Activated CD4-positive, alpha-beta T cell treated with anti-CD3 and anti-CD28 coated beads, Interleukin-2, Interleukin-6, amounts not matched to agents 100 ng/mL and 50 ng/mL, durations not matched to agents 16 hours and 8 hours (primary cell): ENCODE measurements at places on chromosomes 1 and 21.

DNA sequence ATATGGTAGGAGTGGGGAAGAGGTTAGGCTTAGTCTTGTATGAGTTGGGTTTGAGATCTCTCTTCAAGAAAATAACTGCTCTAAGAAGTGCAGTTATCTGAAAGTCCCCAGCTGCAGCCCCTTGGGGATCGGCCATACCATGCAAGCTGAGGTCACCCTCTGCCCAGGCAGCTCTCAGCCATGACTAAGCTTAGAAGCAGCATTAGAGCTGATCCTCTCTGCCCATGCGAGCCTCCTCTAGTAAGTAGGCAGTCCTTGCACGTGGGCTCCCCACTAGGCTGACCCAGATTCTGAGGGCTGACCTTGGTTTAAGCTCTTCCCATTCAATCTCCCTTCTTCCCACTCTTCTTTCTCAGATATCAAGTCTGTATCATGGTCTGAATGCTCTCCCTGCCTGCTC lies 121.0 kb upstream of the UBE2U start:
- DNase-seq = no peak

- no peak for DNase-seq
Measured at GRCh38 chr21:45969921-45970673, 11.5 kb upstream of the COL6A1 start.

- no peak for DNase-seq
Measured at GRCh38 chr21:26641062-26641461, 68.0 kb upstream of the CYYR1 start.

DNA sequence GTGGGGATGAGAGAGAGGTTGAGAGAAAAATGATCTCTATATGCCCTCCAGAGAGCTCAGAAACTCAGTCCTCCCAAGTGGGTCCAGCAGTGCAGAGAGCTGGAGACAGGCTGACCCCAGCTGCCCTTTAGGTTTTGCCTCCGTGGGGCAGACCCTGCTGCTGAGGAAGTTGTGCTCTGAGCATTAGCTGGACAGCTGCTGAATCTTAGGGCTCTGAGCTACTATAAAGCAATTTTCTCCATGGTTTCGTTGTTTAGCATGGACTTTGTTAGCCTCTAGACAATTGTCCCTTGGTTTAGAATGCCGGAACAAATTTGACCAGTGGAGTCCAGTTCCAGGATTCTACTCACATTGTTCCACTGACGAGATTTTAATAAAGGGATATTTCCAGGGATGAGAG lies 22.1 kb downstream of the BATF3 start:
- no peak for DNase-seq

GRCh38 chr1:38451541-38451993 lies 405.0 kb upstream of the POU3F1 start:
- DNase-seq = no peak

GRCh38 chr1:170872663-170873062 lies 62.7 kb upstream of the MROH9 start:
- DNase-seq = no peak

GRCh38 chr1:229108598-229109201 lies 162.2 kb upstream of the RAB4A start:
- no peak for DNase-seq

DNA sequence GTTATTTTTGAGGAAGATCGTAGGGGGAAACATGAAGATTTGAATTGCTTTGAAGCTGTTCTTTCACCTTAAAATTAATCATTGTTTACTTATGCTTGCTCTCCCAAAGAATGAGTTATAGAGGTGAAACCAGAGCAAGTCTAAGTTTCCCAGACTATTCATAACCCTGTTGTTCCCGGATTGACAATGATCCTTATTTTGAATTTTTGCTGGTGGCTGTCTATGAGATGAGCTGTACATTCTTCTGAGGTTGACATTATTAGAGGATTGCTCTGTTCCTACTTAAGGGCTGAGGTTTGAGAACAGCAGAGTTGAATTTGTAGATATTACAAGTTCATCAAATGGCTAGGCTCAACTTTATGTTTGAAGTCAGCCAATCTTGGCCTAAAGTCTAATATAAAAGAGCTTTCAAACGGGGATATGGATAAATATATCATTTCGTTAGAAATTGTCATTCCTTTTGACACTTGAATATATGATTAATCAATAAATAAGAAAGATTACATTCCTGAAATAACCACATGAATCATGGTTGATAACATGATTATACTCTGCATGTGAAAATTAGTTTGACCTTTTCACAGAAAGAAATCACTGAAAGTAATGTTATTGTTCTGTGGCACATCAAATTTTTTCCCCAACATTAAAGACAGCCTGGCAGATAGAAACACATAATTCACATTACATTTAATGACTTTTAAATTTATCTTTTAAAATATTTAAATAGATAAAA lies 19.1 kb upstream of the PDE4B start:
- DNase-seq = no peak
